Heart right ventricle (tissue), 16 donors: ENCODE measurements at places on chromosomes 7 and 10. TPM values are rescaled to one million over a fixed set of nuclear protein-coding genes. Genes with fewer than 3 reads are reported as not detected.

DNA sequence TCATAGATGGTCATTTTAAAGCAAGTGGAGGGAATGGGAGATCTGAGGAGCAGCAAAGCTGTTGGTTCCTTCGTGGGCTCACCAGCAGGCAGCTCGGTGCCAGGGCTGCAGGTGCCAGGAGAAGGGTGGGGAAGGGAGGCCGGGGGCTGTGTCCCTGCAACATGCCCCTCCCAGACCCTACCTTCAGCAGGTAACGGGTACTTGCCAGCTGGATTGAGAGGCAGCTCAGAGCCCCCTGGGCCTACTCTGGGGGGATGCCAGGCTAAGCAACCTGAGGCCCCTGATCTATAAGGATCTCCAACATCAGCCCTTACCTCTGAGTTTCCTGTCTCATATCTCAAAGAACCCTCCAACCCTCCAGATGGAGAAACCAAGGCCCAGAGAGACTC lies 173.3 kb downstream of the NEURL1 start:
- H3K27me3 ChIP-seq: no peaks in the 10 kb centered on the region
- no peak overlapping the region for H3K4me3 ChIP-seq
- DNase-seq: no peak
- H3K36me3 ChIP-seq: no peaks in the 10 kb centered on the region
- H3K27ac ChIP-seq: peak overlapping the region; percentile 68
- peaks cover 80% of the 10 kb centered on the region for H3K4me1 ChIP-seq

DNA sequence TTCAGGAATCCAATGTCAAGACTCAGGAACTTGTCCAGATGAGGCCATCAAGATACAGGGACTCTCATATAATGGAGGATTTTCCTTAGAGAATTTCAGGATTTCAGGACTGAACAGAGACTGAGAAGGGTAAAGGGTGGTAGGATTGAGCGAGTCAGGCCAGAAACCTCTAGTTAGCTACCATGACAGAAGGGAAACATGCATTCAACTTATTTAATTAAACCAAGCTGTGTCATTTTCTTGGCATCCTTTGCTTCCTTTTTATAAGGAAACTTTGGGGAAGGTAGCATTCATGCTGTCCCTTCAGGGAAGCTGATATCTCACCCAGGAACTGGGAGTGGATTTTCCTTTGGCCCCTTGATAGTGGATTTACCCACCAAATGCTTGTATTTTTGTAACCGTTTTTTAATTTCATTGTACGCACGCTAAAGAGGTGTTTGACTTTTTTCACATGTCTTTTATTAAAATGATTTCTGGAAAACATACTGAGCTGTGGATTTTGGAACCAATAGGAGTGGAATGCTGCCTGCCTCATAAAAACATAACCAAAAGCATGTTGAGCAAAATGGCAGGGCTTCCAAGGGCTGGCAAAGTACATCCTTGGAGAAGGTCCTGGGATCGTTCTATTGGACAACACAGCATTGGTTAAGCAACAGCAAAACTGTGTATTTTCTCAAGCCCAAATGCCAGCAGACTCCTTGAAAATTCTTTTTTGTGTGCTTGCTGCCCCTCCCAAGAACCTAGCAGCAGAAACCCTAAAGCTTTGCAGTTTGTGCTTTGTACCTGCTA lies 104.5 kb downstream of the CXCL12 start:
- H3K27ac ChIP-seq: no peak overlapping the region
- H3K36me3 ChIP-seq: no peaks in the 10 kb centered on the region
- no peak for DNase-seq
- no peak overlapping the region for H3K4me3 ChIP-seq
- H3K4me1 ChIP-seq: peaks cover 11% of the 10 kb centered on the region

DNA sequence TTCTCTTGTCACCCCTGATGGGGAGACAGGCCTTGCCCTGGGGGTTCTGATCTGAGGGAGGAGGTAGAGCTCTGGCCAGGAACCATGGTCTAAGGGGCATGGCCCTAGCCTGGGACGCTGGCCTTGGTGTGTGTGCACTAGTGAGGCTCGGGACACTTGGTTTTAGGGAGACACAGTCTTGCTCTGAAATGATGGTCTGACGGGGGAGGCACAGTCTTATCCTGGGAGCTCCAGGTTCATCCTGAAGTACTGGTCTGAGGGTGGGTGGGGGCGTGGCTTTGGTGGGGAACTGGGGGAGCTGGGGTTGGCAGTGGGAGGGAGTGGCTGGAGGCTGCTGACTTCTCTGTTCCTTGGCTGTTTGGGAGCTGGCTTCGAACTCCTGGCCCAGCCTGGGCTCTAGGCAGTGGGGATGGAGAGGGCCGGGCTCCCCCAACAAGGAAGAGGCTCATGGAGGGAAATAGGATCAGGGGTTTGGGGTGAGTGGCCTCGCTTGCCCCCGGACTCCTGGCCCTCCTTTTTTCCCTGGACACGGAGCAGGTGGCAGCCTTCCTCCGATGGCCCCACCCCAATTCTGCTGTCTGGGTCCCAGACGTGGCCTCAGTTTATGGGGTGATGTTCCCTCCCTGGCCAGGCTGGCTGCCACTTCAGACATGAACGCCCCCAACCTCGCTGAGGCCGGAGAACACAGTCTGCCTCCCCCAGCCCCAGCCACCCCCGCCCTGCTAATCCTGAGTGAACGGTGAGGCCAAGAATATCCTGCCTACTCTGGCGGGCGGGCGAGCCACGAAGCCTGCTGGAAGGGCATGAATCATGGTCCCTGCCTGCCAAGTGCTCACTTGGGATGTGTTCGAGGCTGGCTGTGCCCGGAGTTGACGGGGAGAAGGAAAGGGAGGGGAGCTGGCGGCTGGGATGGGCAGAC lies 43.5 kb downstream of the TMEM270 start:
- DNase-seq: no peak
- no peak overlapping the region for H3K4me3 ChIP-seq
- no peaks in the 10 kb centered on the region for H3K27me3 ChIP-seq

WDR86 gene
- total RNA-seq: not detected
